A549 treated with DMSO at 1 μM for 4 hours (cell line): ENCODE measurements at places on chromosomes 1 and 21. TPM values are rescaled to one million over a fixed set of nuclear protein-coding genes. Genes with fewer than 3 reads are reported as not detected.

The MCOLN3 gene
- 3.4 to 4.5 TPM (median 4.0 TPM) in 5 replicates for total RNA-seq

The ZC3H12A gene
- total RNA-seq: 16.0 to 18.4 TPM (median 17.8 TPM) in 5 replicates

The C1QA gene
- total RNA-seq: not detected in 5 replicates

The BEND5 gene
- total RNA-seq: not detected in 5 replicates

The PLOD1 gene
- total RNA-seq: 74.1 to 86.9 TPM (median 77.6 TPM) in 5 replicates
